ENCODE measurements at places on chromosomes 2 and 18. TPM values are rescaled to one million over a fixed set of nuclear protein-coding genes. Genes with fewer than 3 reads are reported as not detected.

FMNL2 gene
- 7.0 TPM for total RNA-seq

TTC21B gene
- 56.6 TPM for total RNA-seq

MARCHF4 gene
- not detected for total RNA-seq

CYB5A gene
- 38.9 TPM for total RNA-seq

FRZB gene
- 0.62 TPM for total RNA-seq

CCDC93 gene
- total RNA-seq, result 18.0 TPM

RUFY4 gene
- not detected for total RNA-seq

WNT10A gene
- not detected for total RNA-seq

MEIS1 gene
- total RNA-seq, result 10.3 TPM

NEUROD1 gene
- not detected for total RNA-seq

G6PC2 gene
- total RNA-seq, result not detected

CHST10 gene
- 11.0 TPM for total RNA-seq

KCNS3 gene
- 16.0 TPM for total RNA-seq

SATB2 gene
- 1.5 TPM for total RNA-seq

SGO2 gene
- 12.3 TPM for total RNA-seq

FBXO36 gene
- 2.9 TPM for total RNA-seq

STARD6 gene
- not detected for total RNA-seq

KCNG2 gene
- not detected for total RNA-seq

TUBA4B gene
- total RNA-seq, result not detected

LAMA1 gene
- 269 TPM for total RNA-seq

NCKAP5 gene
- 4.3 TPM for total RNA-seq

TMEFF2 gene
- not detected for total RNA-seq

FSIP2 gene
- under 0.01 TPM for total RNA-seq

CIDEA gene
- total RNA-seq, result 1.5 TPM

CPLX4 gene
- total RNA-seq, result not detected

AGXT gene
- total RNA-seq, result not detected

LYG2 gene
- not detected for total RNA-seq

DNAJC5G gene
- not detected for total RNA-seq

ERFE gene
- 0.34 TPM for total RNA-seq

PXDN gene
- 134 TPM for total RNA-seq

AKAIN1 gene
- not detected for total RNA-seq

IL1B gene
- not detected for total RNA-seq

SERPINB4 gene
- not detected for total RNA-seq

ADGRF3 gene
- not detected for total RNA-seq

ADAM23 gene
- total RNA-seq, result 8.8 TPM

MBD2 gene
- 25.4 TPM for total RNA-seq

ALPI gene
- total RNA-seq, result not detected

HOXD13 gene
- total RNA-seq, result not detected

CACNB4 gene
- 0.67 TPM for total RNA-seq

All from melanocyte of skin (primary cell).